ENCODE measurements at places on chromosomes 4 and X.
A peak's percentile ranks its signal among the peaks of the same experiment; 100 is the strongest.

DNA sequence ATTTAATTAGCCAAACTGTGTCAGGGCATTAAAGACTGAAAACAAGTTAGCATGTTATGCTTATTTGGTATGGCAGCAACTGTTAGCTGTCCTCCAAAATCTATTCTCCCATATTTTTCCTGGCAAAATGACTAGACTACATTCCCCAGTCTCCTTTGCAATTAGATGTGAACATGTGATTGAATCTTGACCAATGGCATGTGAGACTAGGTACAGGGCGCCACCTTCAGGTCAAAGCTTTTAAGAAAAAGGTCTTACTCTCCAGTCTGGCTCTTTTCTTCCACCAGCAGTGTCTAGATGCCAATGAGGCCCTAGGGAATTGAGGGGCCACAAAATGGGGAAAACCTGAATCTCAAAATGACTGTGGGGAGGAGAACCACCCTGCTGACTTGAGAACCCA lies 408.2 kb downstream of the SMARCA1 start:
- DNase-seq: peak; percentile 11

- DNase-seq: no peak
Observed at GRCh38 chr4:99351487-99351886, 1.1 kb downstream of the ADH1C start.

DNA sequence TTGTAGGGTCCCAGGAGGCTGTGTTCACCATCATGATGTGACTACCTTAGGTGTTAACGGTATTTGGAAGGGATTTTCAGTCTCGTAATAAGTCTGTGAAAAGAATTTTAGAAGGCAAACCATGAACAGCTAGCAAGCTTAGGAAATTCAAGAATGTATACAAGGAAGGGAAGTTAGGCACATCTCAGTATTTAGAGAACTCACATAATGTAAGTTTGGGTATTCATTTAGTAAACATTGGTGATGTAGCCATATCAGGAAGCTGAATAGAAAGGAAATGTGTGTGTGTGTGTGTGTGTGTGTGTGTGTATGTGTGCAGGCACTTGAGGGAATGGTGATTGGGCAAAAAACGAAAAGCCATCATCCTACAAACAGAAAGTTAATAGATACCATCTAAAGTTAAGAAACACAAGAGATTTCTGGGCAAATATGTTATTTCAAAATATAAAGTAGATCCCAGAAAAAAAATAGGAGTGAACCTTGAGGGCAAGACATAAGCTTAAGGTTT lies 34.7 kb upstream of the PRKX start:
- no peak for DNase-seq

DNA sequence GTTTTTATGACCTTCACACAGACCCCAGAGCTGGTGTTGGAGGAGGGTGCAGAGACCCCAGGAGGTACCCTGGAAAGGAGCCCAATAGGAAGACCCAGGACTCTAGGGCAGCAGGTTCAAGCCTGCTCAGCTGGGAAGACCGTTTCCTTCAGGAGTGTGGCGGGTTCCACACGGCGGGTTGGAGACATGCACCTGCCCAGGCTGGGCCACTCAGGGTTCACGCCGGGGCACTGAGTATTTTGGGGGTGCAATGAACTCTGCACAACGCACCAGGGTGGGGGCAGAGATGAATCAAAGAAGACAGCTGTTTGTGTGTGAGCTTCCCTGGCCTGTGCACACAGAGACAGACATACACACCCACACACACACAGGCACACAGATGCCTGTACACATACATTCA lies 52.5 kb upstream of the PPP2R3B start:
- DNase-seq: peak; percentile 9

DNA sequence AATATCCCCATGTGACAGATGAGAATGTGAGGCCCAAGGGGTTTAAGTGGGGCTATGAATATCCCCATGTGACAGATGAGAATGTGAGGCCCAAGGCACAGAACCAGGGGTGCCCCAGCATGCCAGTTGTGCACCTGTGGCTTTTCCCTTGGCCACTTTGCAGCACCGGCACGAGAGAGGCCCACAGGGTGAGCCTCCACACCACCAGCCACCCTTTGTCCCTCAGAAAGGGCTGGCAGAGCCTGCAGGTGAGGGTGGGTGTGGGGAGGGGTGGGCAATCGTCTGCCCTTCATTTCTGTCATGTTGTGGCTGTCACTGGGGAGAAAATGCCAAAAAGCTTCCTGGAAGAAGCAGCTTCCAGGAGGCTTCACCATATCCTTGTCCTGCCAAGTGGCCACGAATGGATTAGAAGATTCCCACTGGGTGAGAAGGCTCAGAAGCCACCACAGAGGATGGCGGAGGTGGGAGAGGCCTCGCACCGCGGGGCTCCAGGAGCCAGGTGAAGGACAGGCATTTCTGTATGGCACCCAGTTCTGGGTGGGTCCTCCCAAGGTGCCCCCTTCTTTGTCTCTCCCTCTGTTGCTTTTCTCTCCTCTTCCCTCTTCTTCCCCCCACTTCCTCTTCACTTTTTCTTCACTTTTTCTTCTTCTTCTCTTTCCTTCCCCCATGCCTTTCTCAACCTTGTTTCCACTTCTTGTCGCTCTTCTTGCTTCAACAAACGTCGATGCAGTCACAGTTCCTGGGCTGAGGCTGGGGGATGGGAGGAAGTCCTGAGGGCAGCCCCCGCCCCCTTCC lies 469 bp upstream of the GPR78 start:
- DNase-seq: no peak

DNA sequence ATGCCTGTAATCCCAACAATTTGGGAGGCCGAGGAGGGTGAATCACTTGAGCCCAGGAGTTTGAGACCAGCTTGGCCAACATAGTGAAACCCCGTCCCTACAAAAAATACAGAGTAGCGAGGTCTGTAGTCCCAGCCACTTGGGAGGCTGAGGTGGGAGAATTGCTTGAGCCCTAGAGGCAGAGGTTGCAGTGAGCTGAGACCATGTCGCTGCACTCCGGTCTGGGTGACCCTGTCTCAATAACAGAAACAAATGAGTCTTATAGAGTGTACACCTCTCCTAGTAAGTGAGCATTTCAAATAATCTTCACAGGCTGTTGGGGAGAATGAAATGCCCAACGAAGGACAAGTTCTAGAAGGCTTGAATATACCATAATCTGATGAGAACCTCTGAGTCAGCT lies 5.5 kb downstream of the UCHL1 start:
- DNase-seq: no peak

GRCh38 chr4:110134269-110134869 lies 64.0 kb downstream of the ELOVL6 start:
- DNase-seq: no peak

DNA sequence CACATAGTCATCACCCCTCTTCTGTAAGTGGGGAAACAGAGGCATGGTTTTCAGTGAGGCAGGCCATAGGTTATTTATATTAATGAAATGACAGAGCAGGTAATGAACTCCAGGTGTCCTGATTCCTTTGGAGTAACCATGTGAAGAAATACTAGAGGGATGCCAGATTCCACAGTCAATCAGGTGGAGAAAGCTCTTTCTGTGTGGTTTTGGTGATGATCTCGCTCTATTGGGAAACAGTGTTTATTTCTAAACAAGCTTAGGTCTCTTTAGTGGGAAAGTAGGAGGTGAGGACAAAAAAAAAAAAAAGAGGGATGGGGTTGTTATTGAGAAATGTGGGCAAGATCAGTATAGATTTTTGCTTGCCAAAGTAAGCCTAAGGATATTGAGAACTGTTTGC lies 12.2 kb downstream of the DOCK11 start:
- no peak for DNase-seq

DNA sequence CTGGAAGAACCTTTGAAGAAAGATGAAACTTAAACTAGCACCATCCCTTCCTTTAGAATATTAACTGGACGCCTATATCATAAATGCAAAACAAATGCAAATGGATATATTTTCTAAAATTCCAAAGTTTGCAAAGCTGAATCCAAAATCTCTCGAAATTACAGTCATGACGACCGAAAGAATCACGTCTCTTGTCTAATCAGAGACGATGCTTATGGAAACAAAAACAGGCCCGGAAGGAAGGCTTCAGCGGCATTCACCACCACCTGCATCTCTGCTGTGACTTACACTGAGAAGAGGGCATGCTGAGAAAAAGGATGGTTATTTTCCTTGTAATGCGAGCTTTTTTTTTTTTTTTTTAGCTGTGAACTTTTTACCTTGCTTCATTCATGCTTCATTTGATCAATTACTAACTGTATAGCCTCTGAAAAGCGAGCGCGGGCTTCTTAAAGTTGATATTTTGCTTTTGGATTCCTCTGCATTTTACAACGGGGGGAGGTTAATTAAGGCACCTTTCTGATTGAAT lies 209.3 kb downstream of the SOWAHB start:
- DNase-seq: no peak

- DNase-seq: peak; percentile 36
Observed at GRCh38 chr4:153520801-153521329, 54.7 kb downstream of the TMEM131L start.

GRCh38 chr4:16814361-16814760 lies 84.1 kb downstream of the LDB2 start:
- DNase-seq: no peak

- DNase-seq: no peak
Observed at GRCh38 chr4:62661821-62662220, 1461.7 kb downstream of the ADGRL3 start.

- DNase-seq: no peak
Observed at GRCh38 chrX:111490688-111491087, 20.8 kb upstream of the SERTM2 start.

DNA sequence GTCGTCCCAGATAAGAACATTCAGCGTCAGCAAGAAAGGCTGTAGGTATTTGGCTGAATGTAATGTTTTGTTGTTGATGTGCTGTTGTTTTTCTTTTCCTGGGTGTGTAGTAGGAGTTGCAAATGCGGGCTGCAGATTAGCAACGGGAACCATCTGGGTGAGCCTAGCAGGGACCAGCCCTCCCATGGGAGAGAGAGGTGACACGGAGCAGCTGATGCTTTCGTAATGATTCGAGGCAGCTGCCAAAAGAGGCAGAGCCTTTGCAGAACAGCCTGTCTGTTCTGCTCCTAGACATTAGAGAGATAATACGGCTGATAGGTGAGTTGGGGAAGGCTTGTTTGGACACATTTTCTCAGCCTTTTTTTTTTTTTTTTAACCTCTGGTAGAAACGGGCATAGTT lies 25.3 kb downstream of the ARSF start:
- DNase-seq: no peak

GRCh38 chr4:100833906-100834305 lies 316.1 kb upstream of the EMCN start:
- no peak for DNase-seq

DNA sequence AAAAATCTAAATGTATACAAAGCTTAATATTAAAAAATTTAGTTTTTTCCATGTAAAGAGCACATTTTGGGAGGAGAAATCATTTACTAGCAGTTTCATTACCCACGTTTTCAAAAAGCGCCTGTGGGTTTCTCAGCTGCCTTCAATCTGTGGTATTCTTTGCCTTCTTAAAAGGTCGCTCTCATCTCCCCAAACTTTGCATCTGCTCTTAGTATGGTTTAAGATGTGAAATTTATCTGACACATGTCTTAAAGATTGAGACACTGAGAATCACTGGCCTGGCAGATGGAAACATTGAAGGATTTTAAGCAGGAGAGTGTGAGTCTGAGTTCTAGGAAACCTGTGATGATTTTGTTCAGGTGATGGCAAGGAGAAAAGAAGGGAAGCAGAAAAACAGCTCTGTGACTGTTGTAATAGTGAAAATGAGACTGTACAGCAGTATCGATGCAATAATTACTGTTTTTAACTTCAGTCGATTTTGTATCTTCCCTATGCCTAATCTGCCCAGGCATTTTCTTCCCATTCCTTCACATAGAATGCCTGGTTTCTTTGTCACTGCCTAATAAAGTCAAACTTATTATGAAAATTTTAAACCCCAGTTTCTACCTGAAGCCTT lies 75.9 kb downstream of the PAQR3 start:
- DNase-seq: no peak

- DNase-seq: no peak
Observed at GRCh38 chr4:47664051-47664826, 173.6 kb downstream of the CORIN start.

DNA sequence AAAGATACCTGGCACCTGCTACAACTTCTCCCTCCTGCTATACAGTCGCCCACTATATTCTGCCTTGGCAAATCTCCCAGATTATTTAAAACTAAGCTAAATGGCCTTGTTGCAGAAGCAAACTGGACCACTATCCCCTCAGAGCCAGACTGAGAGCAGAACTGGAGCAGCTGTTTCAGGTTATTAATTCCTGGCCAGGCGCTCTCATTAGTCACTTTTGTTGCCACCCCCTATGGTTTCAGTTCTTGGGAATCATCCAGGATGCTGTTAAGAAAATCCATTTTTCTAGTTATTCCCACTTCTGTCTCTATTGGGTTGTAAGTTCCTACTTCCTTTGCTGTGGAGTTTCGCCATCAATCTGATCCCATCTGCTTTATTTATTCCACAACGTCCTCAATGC lies 30.1 kb downstream of the ADGRA3 start:
- no peak for DNase-seq

- no peak for DNase-seq
Observed at GRCh38 chr4:18568600-18568999, 547.0 kb upstream of the LCORL start.

DNA sequence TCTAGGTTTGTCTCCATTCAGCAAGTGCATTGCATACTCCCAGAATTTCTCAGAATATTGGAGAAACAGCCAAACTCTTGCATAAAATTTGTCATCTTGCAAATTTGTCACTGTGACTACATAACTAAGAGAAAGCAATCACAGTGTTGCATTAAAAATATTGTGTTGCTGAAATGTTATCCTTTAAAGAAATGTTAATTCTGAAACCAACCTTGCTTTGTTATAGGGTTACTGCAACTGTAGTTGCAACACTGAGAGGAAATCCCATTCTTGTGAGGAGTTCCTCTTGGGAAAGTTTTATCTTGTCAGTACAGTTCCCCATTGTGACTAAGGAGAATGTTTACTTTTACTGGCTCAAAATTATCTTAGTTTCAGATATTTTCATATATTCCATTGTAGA lies 20.9 kb downstream of the CYBB start:
- DNase-seq: no peak

GRCh38 chr4:166991006-166991561 lies 243.2 kb downstream of the SPOCK3 start:
- no peak for DNase-seq

DNA sequence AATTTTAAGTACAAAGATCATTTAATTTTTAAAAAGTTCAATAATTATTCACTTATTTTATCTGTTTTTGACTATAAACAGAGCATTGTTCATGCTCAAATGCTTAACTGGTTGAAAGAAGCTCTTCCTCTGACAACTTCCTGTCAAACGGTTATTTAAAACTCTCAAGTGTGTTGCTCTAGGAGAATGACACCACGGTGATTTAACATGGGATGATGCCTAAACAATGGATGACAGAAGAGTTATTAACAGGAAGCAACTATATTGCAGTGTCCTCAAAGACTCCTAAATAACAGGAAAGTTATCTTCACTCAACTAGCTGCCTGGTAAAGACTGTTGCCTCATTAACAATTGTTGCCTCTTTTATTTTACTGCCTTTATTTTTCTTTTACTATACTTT lies 509.6 kb downstream of the PACRGL start:
- DNase-seq: no peak

DNA sequence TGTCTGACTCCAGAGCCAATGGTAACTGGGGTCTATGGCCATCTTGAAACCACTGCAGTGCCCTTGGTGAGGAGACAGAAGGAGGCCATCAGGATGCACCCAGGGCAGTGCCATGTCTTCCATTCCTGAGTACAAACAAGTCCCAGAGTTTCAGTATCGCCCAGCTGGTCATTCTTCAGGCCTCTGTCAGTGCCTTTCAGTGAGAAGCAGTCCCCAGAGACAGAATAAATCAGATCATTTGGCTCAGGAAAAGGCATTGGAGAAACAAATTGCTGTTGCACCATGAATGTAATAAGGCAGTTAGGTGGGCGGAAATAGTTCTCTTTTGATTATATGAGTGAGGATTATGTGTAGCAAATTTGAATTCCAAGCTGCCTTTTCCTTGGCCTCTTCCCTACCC lies 21.3 kb downstream of the ADGRG4 start:
- DNase-seq: no peak

Measured in GM13976 (cell line).